ENCODE measurements at places on chromosomes 1 and 21.

DNA sequence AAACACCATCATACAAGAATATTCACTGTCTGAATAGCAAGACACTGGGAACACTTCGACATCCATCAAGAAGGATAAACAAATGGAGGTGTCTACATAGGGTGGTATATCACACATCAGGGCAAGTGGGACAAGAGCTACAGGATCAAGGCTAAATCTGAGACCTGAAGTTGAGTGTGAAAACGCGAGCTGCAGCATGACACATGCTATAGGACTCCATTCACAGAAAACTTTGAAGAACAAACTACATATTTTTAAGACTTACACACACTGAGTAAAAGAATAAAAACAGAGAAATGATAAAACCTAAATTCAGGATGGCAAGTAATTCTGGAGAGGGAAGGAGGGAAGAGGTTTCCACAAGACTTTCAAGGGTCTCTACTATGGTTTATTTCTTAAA lies 2.1 kb downstream of the TTC39A start:
- DNase-seq, result no peak

DNA sequence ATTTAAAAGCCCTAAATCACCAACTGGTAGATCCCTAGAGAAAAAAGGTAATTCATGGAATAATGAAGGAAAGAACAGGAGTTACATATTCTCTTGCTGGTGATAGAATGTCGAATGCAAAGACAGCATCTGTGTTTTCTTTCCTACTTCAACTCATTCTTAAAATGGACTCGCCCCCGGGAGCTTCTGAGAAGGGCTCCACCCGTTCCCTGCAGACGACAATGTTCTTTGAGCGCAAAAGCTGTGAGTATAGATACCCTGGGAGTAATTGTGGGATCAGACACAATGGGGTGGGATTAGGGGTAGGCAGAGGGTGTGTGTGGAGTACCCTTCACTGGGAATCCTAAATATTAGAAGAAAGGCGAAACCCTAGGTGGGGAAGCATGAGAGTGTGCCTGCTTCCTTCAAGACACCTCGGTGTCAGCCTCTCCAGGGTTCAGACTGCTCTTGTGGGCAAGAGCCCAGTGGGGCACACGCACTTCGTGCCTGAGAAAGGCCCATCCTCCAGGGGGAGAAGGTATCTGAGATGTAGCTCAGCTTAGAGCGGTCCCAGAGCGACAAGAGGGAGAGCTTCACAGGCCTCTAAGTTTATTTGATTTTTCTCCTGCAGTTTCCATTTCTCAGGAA lies 123.3 kb upstream of the DPYD start:
- no peak for DNase-seq

DNA sequence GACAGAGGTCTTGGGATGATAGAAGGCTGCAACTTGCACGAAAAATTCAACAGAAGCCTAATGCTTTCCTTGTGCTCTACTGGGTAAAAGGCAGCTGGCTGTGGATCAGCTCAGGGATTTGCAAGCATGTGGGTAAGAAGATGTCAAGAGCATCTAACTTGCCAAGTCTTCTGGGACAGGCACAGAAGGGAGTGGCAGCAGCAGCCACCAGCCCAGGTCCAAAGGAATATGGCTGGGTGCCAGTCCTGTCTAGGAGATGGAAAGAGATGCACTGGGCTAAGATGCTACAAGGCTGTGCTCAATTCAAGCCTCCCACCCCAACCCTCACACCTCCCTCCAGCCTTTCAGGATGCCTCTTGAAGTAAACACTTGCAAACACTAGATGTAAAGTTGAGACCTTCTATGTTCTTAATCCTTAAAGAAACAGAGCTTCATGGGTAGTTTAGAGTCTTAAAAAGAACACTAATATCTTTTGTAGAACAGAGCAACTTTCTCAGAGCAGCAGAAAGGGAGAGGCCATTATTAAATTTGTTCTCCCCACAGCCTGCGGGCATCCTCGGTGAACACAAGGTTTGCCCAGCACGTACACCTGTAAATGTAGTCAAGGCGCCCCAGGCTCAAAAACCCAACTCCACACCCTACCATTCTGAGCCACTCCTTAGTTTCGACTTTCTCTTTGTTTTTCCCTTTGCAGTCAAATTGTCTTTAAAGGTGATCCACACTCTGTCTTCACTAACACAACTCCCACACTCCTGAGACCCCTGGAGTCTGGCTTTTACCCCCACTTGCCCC lies 64.6 kb upstream of the BCAR3 start:
- no peak for DNase-seq

DNA sequence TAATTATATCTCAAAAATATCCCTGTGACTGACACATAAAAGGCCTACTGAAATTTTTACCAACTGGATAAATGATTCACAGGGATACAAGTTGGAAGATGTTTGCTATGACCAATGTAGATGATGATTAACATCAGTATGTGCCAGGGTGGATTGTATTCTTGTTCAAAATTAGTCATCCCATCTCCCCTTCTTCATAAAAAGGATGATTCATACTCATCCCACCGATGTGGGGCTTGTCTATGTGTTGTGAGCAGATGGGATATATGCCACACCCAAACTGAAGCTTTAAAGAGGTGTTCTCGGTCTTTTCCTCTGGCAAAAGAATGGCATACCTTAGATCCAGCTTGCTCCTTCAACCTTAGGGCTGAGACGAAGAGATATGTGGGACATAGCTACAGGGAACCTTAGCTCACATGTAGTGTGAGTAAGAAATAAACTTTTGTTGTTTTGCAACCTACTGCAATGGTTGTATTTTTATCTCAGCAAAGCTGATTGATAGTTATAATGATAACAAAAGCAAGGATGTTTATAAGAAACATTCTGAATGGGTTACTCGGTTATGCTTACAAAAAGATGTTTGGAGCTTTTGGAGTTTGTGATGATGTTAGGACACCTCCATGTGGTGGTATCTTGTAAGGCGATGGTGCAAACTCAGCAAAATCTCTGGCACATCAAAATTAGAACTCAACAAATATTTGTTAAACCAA lies 29.4 kb downstream of the SPATA17 start:
- DNase-seq, result no peak

GRCh38 chr1:116256286-116256649 lies 116.8 kb upstream of the ATP1A1 start:
- no peak for DNase-seq
